ENCODE measurements at places on chromosomes 7 and 10.

- no peak for DNase-seq
Measured at GRCh38 chr7:169276-170172, 22.8 kb upstream of the FAM20C start.

- no peak for DNase-seq
Measured at GRCh38 chr7:90276033-90276728, 31.2 kb downstream of the CFAP69 start.

- no peak for DNase-seq
Measured at GRCh38 chr7:127620406-127621233, 2.7 kb upstream of the PAX4 start.

DNA sequence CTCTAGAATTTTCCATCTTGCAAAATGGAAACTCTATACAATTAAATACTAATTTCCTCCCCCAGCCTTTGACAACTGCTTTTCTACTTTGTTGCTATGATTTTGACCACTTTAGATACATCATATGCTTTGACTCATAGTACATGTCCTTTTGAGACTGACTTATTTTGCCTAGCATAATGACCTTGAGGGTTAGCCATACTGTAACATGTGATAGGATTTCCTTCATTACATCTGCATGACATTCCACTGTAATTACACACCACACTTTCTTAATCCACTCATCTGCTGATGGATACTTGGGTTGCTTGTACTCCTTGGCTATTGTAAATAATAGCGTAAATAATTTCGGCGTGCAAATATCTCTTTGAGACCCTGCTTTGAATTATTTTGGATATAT is 127.7 kb downstream of the JAZF1 start:
- DNase-seq = no peak

DNA sequence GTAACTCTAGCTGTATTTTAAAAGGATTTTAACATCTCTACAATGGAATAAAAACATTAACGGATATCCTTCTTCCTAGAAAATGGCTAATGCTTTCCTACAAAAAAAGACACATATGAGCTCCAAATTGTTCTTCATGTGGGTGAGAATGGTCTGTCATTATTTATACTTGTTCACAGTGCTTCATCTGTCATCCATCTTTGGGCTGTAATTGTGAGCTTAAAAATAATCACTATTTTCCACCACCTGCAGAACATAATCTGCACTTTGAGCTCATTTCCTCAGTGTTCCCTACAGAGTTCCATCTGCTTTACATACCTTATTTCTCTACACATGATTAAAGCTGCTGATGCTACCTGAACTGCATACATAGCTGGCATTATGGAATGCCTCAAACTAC is 979.1 kb upstream of the C7orf33 start:
- DNase-seq = no peak

- no peak for DNase-seq
Measured at GRCh38 chr10:71572962-71573361, 146.6 kb downstream of the C10orf105 start.

GRCh38 chr10:43665054-43665453 is 16.4 kb upstream of the ZNF32 start:
- DNase-seq = no peak

DNA sequence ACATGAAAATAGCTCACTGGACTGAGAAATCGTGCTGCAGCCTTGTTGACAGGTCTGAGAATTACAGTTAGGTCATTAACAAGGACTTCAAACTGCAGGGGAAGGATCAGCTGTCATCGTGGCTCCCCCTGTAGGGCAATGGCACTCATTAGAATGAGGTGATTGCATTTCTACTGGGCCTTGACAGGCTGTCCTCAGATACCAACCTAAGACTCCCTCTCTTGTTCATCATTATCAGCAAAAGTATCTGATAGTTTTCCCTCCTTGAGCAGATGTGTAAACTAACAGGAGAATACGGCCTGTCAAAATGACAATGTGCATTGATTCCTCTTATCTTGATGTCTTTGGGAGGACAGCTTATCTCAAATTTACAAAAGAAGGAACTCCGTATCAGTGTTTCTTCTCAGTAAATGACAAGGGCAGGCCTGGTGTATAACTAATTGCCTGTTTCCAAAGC is 648.5 kb upstream of the LRRN3 start:
- no peak for DNase-seq

- no peak for DNase-seq
Measured at GRCh38 chr7:112308974-112309373, 102.5 kb downstream of the ZNF277 start.

DNA sequence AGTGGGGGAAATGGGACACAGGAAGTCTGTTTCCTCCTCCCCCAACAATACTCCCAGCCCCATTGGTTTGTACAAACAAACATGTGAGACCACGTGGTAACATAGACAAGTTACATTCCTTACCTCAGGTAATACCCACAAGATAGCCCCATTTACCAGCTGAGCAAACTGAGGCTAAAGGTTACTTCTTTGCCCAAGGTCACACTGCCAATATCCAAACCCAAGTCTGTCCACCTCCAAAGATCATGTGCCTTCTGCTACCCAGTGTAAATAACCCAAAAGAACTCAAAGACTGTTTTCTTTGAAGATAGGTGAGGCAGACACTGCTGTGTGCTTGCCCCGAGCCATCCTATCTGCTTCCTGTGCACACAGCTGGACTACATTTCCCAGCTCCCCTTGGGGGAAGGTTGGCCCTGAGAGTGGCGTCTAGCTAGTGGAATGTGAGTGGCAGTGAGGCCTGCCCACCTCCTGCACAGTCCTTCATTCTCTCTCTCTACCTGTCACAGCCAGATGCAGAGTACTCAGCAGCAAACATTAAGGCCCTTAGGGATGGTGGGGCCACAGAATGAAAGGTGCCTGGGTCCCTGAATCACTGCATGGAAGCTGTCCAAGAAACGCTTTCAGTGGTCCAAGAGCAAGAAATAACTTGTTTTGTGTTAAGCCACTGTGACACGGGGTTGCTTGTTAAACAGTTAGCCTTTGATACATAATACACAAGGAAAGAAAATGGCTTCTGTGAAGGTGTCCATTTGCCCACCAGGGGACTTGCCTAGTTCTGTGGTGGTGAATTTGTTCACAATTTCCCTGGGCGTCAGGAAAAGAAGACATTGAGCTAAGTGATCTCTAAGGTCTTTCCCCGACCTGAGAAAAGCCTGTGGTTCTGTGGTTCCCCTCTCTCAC is 257.7 kb upstream of the NFE2L3 start:
- peak; percentile 68 for DNase-seq

GRCh38 chr10:69636626-69637605 is 6.9 kb downstream of the FAM241B start:
- no peak for DNase-seq

DNA sequence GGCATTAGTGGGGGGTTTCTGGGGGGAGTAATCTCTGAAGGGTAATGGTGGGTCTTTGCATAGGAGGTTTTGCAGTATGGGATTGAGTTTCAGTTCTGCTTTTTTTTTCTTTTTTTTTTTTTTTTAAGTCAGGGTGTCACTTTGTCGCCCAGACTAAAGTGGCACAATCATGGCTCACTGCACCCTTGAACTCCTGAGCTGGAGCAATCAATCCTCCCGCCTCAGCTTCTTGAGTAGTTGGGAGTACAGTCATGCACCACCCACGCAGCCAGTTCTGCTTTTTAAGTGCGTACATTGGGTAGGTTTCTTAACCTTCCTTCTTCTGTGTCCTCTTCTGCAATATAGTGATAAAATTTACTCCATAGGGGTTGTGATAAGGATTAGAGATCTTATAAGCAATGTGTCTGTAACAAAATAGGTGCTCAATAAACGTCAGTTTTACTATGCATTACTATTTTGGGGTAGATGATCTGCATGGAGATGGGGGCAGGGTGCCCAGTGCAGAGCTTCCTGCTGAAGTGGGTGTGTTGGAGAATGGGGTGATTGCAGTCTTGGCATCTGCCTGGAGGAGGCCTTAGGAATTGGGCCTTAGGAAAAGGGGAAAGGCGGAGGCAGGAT is 9.6 kb downstream of the KAZALD1 start:
- DNase-seq = no peak

DNA sequence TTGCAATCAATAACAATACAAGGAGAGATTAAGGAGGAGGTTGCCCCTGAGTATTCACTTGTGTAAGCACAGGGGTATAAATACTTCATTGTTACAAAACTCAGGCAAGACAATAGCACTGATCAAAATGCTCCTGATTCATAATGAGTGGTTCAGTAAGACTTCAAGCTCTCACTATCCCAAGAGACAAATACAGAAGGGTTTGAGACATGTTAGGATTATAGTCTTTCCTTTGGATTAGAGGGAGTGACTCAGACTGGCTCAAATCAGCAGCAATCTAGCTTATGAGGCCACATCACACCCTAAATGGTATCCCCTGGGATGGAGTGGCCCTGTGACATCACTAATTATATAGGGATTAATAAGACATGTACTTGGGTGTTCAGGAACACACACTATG is 167.2 kb upstream of the HGF start:
- DNase-seq = no peak

GRCh38 chr7:25664593-25664992 is 436.3 kb upstream of the NPVF start:
- DNase-seq = no peak

DNA sequence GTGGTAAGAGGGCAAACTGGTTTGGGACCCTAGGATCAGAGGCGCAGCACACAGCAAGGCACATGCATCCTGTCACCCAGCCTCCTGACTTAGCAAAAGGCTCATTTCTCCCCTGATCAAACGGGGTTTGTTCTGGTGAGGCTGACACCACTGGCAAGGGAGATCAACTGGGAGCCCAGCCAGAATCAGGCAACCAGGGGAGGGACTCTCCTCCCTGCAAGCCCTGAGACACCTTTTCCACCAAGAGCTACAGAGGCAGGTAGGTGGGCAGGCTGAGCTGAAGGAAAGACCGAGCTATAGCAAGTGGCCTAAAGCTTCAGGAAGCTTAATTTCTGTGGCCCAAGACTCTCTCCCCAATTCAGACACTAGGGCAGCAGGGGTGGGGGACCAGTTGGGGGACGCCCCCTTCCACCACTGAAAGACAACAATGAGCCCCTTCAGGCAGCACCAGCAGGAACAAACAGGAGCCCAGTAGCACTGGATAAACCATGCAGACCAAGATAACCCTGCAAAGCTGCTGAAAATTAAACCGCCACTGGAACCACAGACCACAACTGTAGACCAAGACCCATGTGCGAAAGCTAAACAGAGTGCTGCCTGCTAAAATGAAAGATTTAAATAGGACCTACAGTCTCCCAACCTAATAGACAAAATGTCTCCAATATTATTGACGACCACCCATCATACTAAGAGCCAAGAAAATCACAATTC is 27.1 kb upstream of the SAR1A start:
- no peak for DNase-seq

DNA sequence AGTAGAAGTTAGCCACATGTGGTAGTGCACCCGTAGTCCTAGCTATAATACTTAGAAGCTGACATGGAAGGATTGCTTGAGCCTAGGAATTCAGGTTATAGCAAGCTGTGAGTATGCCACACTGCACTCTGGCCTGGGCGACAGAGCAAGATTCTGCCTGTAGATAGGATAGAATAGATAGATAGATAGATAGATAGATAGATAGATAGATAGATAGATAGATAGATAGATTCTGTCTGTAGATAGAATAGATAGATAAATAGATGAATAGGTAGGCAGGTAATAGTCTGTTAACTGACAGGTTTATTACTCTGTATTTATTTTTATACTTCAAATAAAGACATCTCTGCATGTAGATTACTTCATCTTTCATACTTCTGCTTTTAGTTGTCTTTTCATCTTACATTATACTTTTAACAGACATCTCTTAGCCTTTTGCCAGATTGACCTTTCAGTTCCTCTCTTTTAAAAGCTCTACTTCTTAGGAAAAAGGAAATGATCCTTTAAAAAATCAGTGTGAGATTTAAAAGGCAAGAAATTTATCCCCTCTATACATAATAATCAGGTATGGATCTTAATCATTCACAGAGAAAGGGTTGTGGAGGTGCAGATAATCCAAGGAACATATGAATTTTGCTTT is 31.8 kb downstream of the CCAR1 start:
- DNase-seq = no peak

DNA sequence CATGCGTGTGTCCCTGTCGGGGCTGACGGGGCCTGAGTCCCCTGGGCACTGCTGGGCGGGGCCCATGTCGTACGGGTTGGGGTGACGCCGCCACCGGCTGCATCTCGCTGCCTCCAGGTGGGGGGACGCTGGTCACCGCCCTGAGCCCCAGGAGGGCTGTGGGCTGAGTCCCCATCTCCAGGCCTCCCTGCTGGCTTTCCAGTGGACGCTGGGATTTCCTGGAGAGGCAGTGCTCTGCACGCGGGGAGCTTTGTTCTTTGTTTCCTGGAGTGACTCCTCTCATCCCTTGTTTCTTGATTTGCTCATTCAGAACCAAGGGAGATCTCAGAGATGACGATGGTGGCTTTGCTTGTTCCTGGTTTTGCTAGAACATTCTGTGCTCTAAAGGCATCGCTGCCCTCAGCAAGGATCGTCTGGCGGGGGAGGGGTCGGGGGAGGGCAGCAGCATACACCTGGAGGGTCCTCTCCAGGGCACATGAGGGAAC is 21.0 kb downstream of the PWWP2B start:
- DNase-seq = no peak

DNA sequence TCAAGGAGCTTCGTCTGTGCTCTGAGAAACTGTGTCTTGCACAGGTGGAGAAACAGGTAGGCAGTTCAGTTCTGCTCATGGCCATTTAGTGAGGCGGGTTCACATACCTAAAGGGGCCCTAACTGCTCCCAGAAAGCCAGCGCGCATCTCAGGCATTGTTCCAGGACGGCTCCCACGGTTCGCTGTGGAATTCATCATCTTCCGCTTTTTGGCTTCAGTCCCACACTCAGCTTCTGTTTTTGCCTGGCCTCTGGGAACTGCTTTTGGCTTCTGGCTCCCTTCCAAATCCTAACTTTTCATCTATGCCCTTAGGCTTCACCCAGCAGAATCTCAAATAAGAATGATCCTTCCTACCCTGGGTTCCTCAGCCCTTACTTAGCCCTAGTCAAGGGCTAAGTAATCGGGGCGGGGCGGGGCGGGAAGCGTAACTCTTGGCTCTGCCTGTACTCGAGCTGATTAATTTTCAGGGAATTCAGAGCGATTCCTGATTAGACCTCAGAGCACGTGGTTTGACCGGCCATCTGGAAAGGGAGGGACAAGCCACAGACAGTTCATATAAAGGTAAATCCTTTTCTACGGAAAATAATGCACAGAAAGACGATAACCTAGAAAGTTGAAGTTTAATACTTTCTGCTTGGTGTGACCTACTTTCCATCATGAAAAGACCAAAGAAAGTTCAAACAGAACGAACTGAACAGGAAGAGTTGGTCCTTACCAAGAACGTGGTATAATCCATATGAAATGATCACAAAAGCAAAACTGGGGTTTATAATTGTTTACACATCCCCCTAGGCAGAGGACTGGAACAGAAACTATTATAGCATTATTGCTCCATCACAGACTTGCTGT is 105.7 kb downstream of the ST8SIA6 start:
- DNase-seq = no peak

- no peak for DNase-seq
Measured at GRCh38 chr10:27052656-27053055, 47.6 kb downstream of the ANKRD26 start.

GRCh38 chr10:19961076-19962053 is 145.1 kb downstream of the PLXDC2 start:
- DNase-seq = no peak

- DNase-seq = peak; percentile 44
Measured at GRCh38 chr10:47332371-47332770, 10.1 kb downstream of the GDF2 start.
